Muscle of arm (tissue), 14 donors: ENCODE measurements at places on chromosomes 2 and 18. TPM values are rescaled to one million over a fixed set of nuclear protein-coding genes. Genes with fewer than 3 reads are reported as not detected.

DNA sequence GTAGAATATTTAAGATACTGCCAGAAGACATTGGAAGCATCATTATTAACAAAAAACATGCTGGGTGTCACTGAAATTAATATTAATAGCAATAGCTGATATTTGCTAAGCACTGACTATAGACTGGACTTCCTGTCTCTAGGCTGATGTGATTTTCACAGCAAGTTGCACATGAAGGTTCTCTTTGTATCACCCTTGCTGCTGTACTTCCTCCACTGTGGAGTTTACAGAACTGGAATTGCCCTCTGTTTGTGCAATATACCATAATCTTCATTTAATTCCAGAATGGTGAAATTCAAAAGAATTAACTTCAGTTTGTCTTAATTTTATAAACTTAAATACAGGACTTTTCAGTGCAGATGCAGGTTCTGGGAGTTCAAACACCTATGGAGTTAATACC is 585.1 kb downstream of the RNF144A start:
- no peak for DNase-seq

MRPL30 gene
- polyA plus RNA-seq, result 46.9 TPM

NCKAP5 gene
- polyA plus RNA-seq, result 5.5 TPM

SERPINB3 gene
- not detected for polyA plus RNA-seq

ASB18 gene
- 8.8 TPM for polyA plus RNA-seq

DNA sequence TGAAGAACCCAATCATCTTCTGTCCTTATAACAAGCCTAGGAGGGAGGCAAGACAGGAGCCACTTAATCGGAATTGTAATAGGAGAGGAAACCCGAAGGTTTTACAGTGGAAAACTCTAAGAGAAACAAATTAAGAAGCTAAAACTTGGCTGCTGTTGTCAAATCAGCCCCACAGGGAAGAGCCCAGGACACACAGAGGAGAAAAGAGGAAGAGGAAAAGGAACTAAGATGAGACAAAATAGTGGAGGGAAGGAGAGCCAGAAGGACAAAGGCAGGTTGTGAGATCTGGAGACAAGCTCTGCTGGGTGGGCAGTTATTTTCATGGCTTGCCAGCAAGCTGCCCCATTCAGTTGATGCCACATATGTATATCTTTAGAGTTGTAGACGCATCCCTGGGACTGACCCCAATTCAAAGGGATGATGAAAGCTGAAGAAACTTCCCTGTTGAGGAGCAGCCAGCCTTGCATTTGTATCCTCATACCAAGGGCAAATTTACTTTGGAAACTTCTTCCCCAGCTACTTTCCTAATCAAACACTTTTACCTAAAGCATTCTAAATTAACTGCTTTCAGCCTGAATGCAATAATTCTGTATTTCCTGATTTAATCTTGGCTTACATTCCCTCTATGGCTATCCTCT is 499.8 kb upstream of the MEIS1 start:
- no peak for DNase-seq

TOGARAM2 gene
- 0.85 TPM for polyA plus RNA-seq

DNA sequence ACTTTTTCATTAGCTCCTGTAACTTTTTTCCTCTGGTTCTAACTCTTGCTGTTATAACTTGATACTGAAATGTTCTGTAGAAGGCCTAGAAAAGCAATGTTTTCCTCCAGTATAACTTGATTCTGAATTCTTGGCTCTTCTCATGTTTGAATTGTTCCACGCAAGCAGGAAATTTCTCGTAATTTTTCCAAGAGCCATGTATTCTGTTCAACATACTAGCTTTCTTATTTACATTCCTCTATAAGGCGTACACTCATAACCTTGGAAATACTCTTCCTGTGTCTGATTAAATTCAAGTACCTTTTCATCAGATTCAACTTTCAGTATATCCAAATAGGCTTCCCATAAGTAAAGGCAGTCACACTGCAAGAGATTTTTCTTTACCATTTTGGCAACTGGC is 109.1 kb downstream of the SMAD2 start:
- peak; percentile 36 for DNase-seq

GRCh38 chr2:75025633-75026380 is 67.4 kb downstream of the POLE4 start:
- DNase-seq, result no peak

GRCh38 chr2:29983308-29983707 is 61.9 kb upstream of the ALK start:
- no peak for DNase-seq

SERPINB4 gene
- not detected for polyA plus RNA-seq

DNA sequence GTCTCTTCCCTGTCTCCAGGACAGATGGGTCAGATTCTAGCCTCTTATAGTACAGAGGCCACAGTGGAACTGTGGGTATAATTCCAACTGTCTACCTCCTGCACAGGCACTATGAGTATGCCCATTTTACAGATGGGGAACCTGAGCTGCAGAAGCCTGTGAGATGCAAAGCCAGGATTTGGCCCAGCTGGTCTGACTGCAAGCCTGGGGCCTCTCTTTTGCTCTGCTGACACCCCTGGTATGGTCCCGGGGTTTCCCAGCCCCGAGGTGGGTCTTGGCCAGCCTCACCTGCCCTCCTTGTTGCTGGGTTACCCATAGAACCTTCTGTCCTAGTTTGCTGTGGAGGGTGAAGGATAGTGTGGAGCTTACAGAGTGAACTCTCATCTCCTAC is 9.8 kb downstream of the HS6ST1 start:
- no peak for DNase-seq
